ENCODE measurements at places on chromosomes 5 and 9.
A peak's percentile ranks its signal among the peaks of the same experiment; 100 is the strongest.

DNA sequence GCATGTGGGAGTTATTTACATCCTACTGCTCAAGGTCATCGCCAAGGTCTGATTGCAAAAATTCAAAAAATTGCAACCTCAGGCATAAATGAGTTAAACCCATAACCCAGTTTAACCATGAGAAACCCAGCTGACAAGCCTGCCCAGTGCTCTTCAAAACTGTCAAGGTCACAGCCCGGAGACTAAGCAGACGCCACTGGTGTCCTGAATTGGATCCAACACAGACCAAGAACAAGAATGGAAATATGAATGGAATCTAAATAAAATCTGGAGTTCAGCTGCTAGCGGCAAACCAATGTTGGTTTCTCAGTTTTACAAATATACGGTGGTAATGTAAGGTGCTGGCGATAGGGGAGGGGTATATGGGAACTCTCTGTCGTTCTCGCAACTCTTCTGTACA lies 201.5 kb upstream of the MVB12B start:
- no peak for DNase-seq

GRCh38 chr9:101795147-101795546 lies 56.7 kb upstream of the GRIN3A start:
- DNase-seq, result no peak

GRCh38 chr5:14868771-14869170 lies 2.8 kb downstream of the ANKH start:
- DNase-seq, result no peak

- peak; percentile 69 for DNase-seq
These were observed 48.2 kb downstream of the P4HA2 start for GRCh38 chr5:132179405-132179804.

DNA sequence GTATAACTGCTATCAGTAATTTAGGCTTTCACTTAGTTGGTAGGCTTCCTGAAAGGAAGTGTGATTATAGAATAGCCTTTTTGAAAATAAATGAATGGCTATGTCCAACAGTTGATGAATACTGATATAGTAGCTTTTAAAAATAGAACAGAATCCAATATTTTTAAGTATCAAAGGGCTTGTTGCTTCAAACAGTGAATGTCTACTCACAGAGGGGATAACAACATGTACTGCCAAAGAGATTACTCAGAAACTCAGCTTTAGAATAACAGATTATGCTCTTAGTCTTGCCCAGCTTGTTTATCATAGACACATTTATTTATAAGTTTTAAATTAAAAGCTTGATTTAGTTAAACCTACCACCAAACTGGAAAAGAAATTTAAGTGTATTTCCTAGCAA lies 132.6 kb downstream of the XRCC4 start:
- DNase-seq, result no peak

- DNase-seq, result no peak
These were observed 55.4 kb downstream of the EFNA5 start for GRCh38 chr5:107615299-107615817.

GRCh38 chr9:123609844-123610243 lies 253.8 kb downstream of the CRB2 start:
- DNase-seq, result no peak

GRCh38 chr9:78578072-78578471 lies 281.1 kb downstream of the PSAT1 start:
- no peak for DNase-seq

DNA sequence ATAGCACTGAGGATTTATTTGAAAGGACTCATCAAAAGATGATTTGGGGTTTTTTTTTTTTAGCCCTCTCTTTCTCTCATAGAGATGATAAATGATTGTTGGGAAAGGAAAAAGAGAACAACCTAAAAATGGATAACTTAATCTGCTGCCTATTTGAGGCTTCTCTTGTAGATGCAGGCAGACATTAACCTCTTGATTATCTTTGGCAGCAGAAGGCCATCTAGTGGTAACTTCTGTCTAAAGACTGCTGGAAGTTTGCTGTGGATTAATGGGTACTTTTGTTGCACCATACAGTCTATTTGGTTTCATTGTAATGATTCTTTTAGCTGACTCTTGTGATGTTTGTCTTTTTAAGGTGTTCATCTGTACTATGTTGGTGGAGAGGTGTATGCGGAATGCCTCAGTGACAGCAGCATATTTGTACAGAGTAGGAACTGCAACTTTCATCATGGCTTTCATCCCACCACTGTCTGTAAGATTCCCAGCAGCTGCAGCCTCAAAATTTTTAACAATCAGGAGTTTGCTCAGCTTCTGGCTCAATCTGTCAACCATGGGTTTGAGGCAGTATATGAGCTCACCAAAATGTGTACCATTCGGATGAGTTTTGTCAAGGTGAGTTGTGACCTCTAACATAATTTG lies 18.8 kb downstream of the SMIM32 start:
- no peak for DNase-seq

DNA sequence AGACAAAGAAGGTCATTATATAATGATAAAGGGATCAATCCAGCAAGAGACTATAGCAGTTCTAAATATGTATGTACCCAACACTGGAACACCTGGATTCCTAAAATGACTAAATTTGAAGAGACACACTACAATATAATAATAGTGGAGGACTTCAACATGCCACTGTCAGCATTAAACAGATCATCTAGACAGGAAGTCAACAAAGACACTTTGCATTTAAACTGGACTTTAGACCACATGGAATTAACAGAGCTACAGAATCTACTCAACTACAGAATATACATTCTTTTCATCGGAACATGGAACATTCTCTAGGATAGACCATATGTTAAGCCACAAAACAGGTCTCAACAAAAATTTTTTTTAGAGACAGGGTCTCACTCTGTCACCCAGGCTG lies 58.3 kb upstream of the TLX3 start:
- DNase-seq, result no peak

GRCh38 chr5:137630216-137630971 lies 105.5 kb downstream of the KLHL3 start:
- DNase-seq, result no peak

DNA sequence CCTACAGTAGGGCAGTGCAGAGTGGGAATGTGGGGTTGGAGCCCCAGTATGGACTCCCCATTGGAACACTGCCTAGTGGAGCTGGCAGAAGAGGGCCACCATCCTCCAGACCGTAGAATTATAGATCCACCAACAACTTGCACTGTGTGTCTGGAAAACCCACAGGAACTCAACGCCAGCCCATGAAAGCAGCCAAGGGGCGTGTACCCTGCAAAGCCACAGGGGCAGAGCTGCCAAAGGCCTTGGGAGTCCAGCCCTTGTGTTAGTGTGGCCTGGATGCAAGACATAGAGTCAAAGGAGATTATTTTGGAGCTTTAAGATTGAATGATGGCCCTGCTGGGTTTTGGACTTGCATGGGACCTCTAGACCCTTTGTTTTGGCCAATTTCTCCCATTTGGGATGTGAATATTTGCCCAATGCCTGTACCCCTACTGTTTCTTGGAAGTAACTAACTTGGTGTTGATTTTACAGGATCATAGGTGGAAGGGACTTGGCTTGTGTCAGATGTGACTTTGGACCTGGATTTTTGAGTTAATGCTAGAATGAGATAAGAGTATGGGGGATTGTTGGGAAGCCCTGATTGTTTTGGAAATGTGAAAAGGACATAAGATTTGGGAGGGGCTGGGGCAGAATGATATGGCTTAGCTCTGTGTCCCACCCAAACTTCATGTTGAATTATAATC lies 266.8 kb downstream of the SEMA5A start:
- DNase-seq, result no peak

DNA sequence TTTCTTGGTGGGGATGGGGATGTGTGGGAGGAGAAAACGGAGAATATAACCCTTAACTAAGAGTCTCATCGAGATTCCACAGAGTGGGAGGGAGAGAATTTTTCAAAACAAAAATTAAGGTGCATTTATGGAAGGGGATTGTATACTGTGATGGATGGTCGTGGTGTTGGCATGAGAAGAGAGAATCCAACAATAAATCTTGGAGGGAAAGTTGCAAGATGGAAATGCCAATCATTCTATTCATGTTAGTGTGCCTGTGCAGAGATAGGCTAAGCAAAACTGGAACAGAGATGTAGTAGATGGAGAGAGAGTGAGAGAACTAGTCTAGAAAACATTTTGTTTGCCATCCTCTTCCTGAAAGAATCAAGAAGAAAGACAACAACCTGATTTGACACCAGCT lies 613.1 kb downstream of the EBF1 start:
- no peak for DNase-seq

- DNase-seq, result no peak
These were observed 124.6 kb downstream of the TARS1 start for GRCh38 chr5:33565324-33565723.

DNA sequence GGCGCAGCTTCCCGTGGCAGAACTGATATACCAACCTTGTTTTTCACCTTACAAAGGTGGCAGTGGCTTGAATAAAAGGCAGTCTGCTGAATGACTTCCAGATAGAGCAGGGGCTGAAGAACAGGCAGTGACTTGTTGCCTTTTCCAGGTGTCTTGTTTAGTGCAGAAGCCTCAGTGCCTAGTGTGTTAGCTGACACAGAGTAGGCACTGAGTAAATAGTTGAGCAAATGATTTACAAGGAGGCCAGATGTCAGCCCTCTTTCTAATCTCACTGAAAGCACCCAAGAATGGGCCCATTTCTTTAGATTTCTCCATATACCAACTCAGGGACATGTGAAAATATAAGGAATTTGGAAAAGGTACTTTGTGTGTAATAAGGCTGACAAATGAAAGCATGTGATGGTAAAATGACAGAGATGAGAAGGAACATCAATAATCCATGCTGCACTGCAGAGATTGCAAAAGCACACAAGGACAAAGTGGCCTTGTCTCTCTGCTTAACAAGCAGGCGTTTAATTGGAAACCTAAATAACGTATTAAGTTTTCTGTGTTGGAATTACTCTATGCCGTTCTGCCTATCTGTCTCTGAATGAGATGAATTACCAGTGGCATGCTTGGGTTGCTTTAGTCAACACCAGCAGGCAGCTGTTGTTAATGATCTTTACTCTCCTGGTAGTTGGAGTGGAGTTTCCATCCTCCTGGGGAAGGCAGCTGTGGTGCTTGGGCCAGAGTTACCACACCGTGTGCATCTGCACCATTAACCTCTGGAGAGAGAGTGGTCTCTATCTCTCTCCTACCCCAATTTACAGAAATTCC lies 360.1 kb upstream of the C9orf72 start:
- DNase-seq, result no peak

DNA sequence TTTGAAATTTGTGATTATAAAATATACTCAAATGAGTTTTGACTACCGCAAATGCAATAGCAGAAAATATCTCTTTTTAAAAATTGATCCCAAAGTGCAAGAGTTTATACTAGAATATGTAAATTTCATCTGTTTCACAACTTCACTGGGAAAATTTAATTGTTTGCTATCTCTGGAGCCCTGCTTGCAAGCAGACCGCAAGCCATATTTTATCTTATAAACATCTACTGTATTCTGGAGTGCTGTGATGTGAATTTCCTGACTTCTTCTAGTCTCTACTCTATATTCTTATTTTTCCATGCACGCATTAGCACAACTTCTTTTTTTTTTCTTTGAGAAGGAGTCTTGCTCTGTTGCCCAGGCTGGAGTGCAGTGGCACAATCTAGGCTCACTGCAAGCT lies 98.7 kb downstream of the DROSHA start:
- no peak for DNase-seq

DNA sequence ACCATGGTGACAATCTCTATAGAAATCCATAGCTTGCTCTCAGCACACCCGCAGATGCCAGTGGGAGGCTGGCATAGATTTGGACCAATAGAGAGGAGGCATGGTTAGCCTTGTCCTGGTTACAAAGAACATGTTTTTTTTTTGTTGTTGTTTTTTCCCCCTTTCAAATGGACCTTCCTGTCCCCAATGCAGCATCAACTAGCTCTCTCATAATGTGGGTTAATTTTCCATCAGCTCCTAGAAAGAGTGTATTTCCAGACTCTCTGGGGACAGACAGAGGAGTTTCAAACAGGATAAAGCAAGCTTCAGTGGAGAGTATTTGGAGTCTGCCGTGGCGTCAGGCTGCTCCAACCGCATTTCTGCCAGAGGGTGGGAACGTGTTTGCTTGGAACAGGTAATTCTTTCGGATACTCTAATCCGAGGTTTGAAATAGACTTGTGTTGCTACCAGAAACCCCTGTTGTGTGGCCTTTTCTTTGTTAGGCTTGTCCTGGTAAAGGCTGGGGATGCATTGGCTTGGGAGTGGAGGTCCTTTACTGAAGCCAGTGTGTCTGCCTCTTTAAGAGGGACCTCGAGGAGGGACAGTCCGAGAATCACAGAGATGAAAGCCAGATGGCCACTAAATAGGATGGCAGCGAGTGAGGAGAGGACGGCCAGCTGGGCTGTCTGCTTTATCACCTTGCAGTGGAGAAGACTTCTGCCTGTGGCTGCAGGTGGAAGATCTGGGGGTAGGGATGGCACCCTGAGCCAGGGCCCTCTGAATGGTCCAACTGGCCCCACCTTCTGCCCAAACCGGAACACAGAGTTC lies 130.5 kb upstream of the CPEB4 start:
- DNase-seq, result no peak

DNA sequence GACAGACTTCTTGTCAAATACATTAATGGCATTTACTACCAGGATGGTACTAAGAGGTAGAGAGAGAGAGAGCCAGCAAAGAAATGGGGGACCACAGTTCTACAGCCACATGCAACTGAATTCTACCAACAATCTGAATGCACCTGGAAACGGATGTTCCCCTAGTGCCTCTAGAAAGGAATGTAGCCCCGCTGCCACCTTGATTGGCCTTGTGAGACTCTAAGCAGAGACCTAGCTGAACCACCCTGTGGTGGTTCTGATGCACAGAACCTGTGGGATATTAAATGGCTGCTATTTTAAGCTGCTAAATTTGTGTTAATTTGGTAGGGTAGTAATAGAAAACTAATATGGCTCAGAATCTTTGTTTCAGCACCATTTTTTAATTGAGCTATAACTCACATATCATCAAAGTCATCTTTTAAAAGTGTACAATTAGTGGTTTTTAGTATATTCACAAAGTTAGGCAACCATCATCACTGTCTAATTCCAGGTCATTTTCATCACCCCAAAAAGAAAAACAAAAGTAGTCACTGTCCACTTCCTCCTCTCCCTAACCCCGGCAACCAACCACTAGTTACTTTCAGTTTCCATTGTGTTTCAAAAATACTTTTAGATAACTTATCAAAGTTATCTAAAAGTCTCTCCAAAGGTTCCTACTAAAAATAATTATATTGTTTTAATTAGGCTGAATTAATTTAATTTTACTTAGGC lies 51.7 kb downstream of the CPLANE1 start:
- DNase-seq, result no peak

- no peak for DNase-seq
These were observed 69.0 kb upstream of the MSX2 start for GRCh38 chr5:174655351-174655750.
